Right kidney (tissue), 9 donors: ENCODE measurements at places on chromosomes 1 and 21.

DNA sequence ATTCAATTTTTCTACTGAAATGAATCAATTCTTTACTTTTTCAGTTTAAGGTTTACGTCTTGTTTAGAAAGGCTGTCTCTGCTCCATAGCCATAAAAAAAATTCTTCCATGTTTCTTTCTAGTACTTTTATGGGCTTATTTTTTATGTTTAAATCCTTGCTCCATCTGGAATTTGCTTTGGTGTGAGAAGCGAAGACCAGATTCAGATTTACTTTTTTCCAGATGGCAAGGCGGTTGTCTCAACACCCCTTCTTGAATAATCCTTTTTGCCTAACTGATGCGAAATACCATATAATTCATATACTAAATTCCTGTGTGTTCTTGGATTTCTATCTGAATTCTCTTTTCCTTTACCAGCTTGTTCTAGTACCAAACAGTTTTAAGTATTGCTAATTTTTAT lies 101.5 kb downstream of the C1orf94 start:
- DNase-seq: no peak

- DNase-seq: no peak
Observed at GRCh38 chr1:116911779-116912469, 2.2 kb downstream of the PTGFRN start.

- DNase-seq: no peak
Observed at GRCh38 chr1:2933431-2934155, 87.7 kb upstream of the ACTRT2 start.

- DNase-seq: no peak
Observed at GRCh38 chr1:179164494-179164893, 65.0 kb downstream of the ABL2 start.

- peak; percentile 81 for DNase-seq
Observed at GRCh38 chr1:116910379-116911187, 867 bp downstream of the PTGFRN start.
